Activated CD8-positive, alpha-beta T cell treated with anti-CD3 and anti-CD28 coated beads, Interleukin-2, amount 10 ng/mL, durations not matched to agents 7 days and 5 days (primary cell): ENCODE measurements at places on chromosomes 6 and 20.

DNA sequence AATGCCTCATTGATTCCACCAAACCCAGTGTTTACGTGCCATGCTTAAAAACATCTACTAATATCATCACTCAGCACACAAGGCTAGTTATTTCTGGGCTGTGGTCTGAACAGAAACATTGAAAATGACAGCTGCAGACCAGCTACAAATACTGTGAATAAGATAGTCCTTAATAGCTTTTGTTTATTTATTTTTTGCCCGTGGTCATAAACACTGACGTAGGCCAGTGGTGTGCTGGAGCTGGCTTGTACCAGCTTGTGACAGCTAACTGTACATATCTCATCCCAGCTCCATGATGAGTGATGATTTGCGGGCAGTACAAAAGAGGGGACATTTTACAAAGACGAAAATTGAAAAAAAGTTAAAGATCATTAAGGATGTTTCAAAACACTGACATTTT lies 1057.0 kb downstream of the EPHA7 start:
- H3K27ac ChIP-seq = no peak overlapping the region
- DNase-seq = no peak
- no peaks in the 10 kb centered on the region for H3K27me3 ChIP-seq
- no peaks in the 10 kb centered on the region for H3K4me1 ChIP-seq
- no peak overlapping the region for H3K4me3 ChIP-seq

- H3K4me3 ChIP-seq = no peak overlapping the region
- DNase-seq = no peak
- H3K4me1 ChIP-seq = no peaks in the 10 kb centered on the region
- no peak overlapping the region for H3K27ac ChIP-seq
- H3K36me3 ChIP-seq = no peaks in the 10 kb centered on the region
- H3K27me3 ChIP-seq = peaks cover 2% of the 10 kb centered on the region
Observed at GRCh38 chr6:139708337-139709199, 334.1 kb upstream of the CITED2 start.

GRCh38 chr6:31321820-31322219 lies 35.2 kb downstream of the HLA-B start:
- H3K4me1 ChIP-seq = no peaks in the 10 kb centered on the region
- H3K4me3 ChIP-seq = no peak overlapping the region
- no peak overlapping the region for H3K27ac ChIP-seq
- H3K27me3 ChIP-seq = peaks cover 23% of the 10 kb centered on the region
- no peak for DNase-seq

GRCh38 chr20:36493051-36493800 lies 48.1 kb upstream of the MYL9 start:
- no peaks in the 10 kb centered on the region for H3K27me3 ChIP-seq
- H3K4me1 ChIP-seq = peaks cover 41% of the 10 kb centered on the region
- DNase-seq = peak; percentile 44
- H3K27ac ChIP-seq = peak overlapping the region; percentile 93
- H3K36me3 ChIP-seq = peaks cover 4% of the 10 kb centered on the region

DNA sequence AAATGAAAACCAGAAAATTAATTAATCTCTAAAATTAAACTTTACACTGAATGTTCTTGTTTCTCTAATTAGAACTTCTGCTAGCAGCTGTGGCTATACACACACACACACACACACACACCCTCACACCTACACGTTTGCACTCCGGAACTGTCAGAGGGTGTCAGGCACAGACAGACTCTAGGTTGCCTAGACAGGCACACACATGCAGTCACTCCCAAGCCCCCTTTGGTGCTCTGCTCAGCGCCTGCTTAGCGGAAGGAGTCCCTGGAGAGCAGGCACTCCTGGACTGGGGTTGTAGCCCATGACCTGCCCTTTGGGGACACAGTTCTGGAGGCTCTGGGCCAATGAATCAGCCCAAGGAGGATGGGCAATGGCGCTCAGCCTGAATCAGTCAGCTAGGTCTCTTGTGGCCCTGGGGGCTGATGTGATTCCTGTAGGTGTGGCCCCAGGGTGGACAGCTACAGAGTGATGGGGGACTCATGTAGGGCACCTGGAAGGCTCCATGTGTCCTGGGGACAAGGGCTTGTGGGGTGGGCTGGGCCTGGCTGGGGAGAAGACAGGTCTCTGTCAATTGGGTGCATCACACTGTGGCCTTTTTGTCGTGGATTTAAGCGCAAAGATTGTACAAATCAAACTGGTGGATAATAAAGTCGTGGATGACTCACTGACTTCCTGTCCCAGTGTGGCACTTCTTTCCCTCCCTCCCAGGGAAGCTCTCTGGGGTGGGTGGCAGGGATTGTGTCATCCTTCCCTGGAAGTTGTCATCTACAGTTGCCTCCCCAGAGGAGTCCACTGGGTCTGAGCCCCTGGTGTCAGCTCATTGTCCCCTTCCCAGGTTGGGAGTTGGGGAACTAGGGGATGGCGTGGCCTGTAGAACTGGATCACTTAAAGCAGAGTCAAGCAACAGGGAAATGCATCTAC lies 8.8 kb downstream of the TMEM151B start:
- H3K27ac ChIP-seq = no peak overlapping the region
- H3K4me3 ChIP-seq = no peak overlapping the region
- no peak for DNase-seq

GRCh38 chr20:61369731-61370520 lies 117.9 kb downstream of the CDH4 start:
- no peak overlapping the region for H3K27ac ChIP-seq
- H3K36me3 ChIP-seq = peaks cover 2% of the 10 kb centered on the region
- DNase-seq = no peak
- no peaks in the 10 kb centered on the region for H3K27me3 ChIP-seq
- no peak overlapping the region for H3K4me3 ChIP-seq
- H3K4me1 ChIP-seq = no peaks in the 10 kb centered on the region

- DNase-seq = no peak
- peaks cover 11% of the 10 kb centered on the region for H3K4me1 ChIP-seq
- H3K27me3 ChIP-seq = peaks cover 52% of the 10 kb centered on the region
- no peak within 1 kb of the TSS for H3K27ac ChIP-seq
- H3K36me3 ChIP-seq = no peaks in the 10 kb centered on the region
- peak within 1 kb of the TSS; percentile 64 for H3K4me3 ChIP-seq
Observed at GRCh38 chr6:147508042-147508865, at the start of gene SAMD5. Gene SAMD5, plus strand, starts transcription at chr6:147508690. Its CDS starts 239 bp downstream, at chr6:147508929.

- H3K4me1 ChIP-seq = no peaks in the 10 kb centered on the region
- no peaks in the 10 kb centered on the region for H3K27me3 ChIP-seq
- H3K4me3 ChIP-seq = no peak overlapping the region
- peaks cover 50% of the 10 kb centered on the region for H3K36me3 ChIP-seq
- H3K27ac ChIP-seq = no peak overlapping the region
Observed at GRCh38 chr6:53258774-53259155, 90.0 kb downstream of the ELOVL5 start.

GRCh38 chr6:157209865-157210530 lies 113.3 kb downstream of the TMEM242 start:
- no peak for DNase-seq
- H3K36me3 ChIP-seq = peaks cover 15% of the 10 kb centered on the region
- no peak overlapping the region for H3K27ac ChIP-seq
- H3K4me3 ChIP-seq = no peak overlapping the region
- no peaks in the 10 kb centered on the region for H3K27me3 ChIP-seq

GRCh38 chr6:17845598-17845997 lies 138.9 kb upstream of the NUP153 start:
- no peak overlapping the region for H3K27ac ChIP-seq
- no peak for DNase-seq
- no peaks in the 10 kb centered on the region for H3K36me3 ChIP-seq
- peaks cover 14% of the 10 kb centered on the region for H3K27me3 ChIP-seq
- no peak overlapping the region for H3K4me3 ChIP-seq
- no peaks in the 10 kb centered on the region for H3K4me1 ChIP-seq

- no peaks in the 10 kb centered on the region for H3K4me1 ChIP-seq
- no peaks in the 10 kb centered on the region for H3K27me3 ChIP-seq
- DNase-seq = no peak
- no peaks in the 10 kb centered on the region for H3K36me3 ChIP-seq
Observed at GRCh38 chr6:120556491-120556890, 777.8 kb downstream of the TBC1D32 start.

GRCh38 chr20:48282591-48283228 lies 497.4 kb upstream of the SULF2 start:
- no peaks in the 10 kb centered on the region for H3K4me1 ChIP-seq
- H3K36me3 ChIP-seq = no peaks in the 10 kb centered on the region
- H3K27ac ChIP-seq = no peak overlapping the region
- H3K27me3 ChIP-seq = peaks cover 6% of the 10 kb centered on the region

GRCh38 chr6:169960886-169961611 lies 209.6 kb downstream of the ERMARD start:
- H3K36me3 ChIP-seq = no peaks in the 10 kb centered on the region
- H3K27me3 ChIP-seq = peaks cover 10% of the 10 kb centered on the region
- H3K27ac ChIP-seq = no peak overlapping the region
- peaks cover 23% of the 10 kb centered on the region for H3K4me1 ChIP-seq

GRCh38 chr6:129114636-129115391 lies 231.9 kb downstream of the LAMA2 start:
- no peaks in the 10 kb centered on the region for H3K36me3 ChIP-seq
- H3K4me1 ChIP-seq = no peaks in the 10 kb centered on the region
- peaks cover 5% of the 10 kb centered on the region for H3K27me3 ChIP-seq
- H3K27ac ChIP-seq = no peak overlapping the region

DNA sequence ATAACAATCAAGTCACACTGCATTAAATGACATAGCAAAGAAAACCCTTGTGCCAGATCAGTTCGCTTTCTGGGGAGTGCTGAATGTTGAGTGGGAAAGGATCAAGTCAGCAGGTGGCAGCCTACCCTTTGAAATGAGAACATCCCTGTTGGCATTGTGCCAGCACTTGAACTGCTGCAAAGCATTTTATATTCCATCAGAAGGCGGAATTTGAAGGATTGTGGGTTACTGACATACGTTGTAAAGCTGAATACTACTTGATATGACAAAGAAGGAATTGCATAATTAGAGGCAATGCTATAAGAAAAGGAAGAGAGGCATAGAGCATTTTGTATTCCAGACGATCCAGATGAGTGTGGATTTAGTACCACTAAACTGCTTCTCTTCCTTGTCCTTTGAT lies 26.5 kb downstream of the BCKDHB start:
- no peaks in the 10 kb centered on the region for H3K27me3 ChIP-seq
- no peak overlapping the region for H3K27ac ChIP-seq
- no peak overlapping the region for H3K4me3 ChIP-seq

- no peak for DNase-seq
- H3K27me3 ChIP-seq = peaks cover 77% of the 10 kb centered on the region
- peaks cover 6% of the 10 kb centered on the region for H3K36me3 ChIP-seq
Observed at GRCh38 chr6:98832284-98833056, 1.9 kb upstream of the POU3F2 start.
